Stimulated activated CD8-positive, alpha-beta memory T cell treated with anti-CD3 and anti-CD28 coated beads, Interleukin-15, amount 100 ng/mL, for 4 hours (primary cell): ENCODE measurements at places on chromosomes 1 and 21.

- DNase-seq, result no peak
Measured at GRCh38 chr21:34517491-34518245, 5.7 kb upstream of the KCNE1 start.

GRCh38 chr1:8284127-8284526 lies 33.8 kb upstream of the SLC45A1 start:
- DNase-seq, result no peak

GRCh38 chr1:36161641-36162531 lies 5.9 kb downstream of the MAP7D1 start:
- no peak for DNase-seq

DNA sequence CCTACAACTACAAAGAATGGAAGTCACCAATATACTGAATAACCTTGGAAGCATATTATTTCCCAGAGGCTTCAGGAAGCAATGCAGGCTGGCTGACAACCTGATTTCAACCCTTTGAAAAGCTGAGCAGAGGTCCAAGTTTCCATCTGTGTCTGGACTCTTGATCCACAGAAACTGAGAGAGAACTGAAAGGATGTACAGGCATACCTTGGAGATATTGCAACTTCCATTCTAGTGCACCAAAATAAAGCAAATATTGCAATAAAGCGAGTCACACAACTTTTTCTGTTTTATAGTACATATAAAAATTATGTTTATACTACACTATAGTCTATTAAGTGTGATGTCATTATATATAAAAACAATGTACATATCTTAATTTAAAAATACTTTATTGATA lies 85.3 kb downstream of the TYW3 start:
- no peak for DNase-seq

GRCh38 chr21:32114419-32115035 lies 164.3 kb downstream of the MIS18A start:
- DNase-seq, result no peak

DNA sequence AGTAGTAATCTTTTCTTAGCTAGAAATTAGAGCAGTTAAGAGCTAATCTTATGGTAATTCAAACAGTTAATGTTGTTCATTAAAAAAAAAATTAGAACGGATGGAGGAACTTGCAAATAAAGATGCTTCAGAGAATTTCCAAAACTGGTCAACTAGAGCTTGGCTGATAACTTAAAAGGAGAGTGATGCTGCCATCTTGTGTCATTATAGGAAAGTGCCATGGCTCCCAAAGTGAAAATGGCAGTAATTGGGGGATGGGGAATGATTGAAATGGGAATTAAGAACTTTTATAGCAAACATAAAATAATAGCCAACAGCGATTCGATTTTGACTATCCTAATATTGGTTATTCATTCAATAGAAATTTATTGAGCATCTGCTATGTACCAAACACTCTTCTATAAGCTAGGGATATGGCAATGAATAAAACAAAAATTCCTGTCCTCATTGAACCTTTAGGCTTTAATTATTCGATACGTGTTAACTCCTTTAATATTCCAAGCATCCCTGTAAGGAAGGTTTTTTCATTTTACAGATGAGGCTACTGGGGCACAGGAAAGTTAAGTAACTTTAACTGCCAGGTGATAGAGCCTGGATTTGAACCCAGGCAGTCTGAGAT lies 5.7 kb upstream of the PLPP3 start:
- DNase-seq, result no peak

DNA sequence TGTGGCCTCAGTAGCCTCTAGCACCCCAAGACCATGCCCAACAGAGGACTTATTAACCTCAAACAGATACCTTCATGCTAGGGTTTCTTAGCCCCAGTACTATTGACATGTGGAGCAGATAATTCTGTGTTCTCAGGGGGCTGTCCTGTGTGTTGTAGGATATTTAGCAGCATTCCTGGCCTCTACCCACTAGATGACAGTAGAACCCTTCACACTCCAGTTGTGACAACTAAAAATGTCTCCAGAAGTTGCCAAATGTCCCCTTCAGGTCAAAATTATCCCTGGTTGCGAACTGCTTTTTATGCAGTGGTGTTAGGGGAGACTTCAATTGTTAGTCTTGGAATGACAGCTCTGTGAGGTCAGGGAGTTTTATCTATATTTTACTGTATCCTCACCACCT lies 8.1 kb downstream of the KAZN start:
- DNase-seq, result no peak

DNA sequence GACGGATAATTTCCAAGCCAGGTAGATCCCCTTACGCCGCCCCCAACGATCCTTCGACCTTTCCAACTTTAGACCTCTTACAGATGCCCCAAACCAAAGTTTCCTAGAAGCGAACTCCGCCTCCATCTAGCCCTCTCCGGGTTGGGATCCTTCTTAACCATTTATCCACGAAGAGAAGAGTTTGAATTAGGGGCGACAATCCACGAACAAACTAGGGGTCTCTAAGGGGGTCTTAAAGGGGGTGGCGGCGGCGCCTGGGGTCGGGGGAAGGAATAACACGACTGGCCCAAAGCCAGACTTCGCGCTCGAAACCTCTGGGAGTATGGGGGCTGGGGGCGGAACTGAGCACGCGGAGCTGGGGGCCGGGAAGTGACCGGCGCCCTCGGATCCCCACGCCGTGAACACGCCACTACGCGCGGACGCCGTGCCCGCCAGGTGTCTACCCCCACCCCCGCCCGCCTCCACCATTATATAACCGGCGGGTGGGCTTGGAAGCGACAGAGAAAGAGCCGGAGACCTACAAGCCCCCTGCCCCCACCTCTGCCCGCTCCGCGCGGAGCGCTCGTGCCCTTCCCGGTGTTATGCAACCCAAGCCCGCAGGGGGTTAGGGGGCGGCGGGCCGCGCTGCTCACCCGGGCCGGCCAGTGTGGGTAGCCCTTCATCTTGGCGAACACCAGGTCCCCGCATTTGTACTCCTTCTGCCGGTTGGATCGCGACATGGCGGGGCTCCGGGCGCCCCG lies 594 bp downstream of the HDGF start:
- DNase-seq, result no peak

- DNase-seq, result no peak
Measured at GRCh38 chr1:52691821-52692220, 6.3 kb downstream of the COA7 start.

GRCh38 chr1:245118806-245119205 lies 36.0 kb upstream of the KIF26B start:
- no peak for DNase-seq

GRCh38 chr1:159699246-159699645 lies 15.1 kb downstream of the CRP start:
- DNase-seq, result no peak

GRCh38 chr1:17913326-17914115 lies 158.4 kb downstream of the ACTL8 start:
- no peak for DNase-seq

- DNase-seq, result no peak
Measured at GRCh38 chr1:64038119-64038518, 165.3 kb upstream of the UBE2U start.

DNA sequence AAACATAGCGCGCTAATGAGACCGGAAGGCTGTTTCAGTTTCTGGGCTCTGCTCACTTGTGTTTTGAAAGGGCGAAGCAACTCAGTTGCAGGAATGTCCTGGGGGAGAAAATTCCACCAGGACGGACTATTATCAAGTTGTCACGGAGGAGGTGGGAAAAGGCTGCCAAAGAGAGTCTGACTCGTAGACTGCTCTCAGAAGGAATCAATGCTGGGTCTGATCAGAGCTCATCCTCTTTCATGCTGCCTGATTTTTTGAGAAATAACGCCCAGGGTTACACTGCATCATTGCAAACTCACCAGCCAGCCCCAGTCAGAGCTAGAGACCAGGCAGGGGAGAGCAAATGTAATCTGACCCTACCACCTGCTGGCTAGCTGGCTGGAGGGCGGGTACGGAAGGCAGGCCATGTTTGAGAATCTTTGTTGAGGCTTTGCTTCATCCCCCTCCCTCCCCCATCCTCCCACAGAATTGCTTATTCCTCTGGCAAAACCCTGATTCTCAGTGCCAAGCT lies 36.4 kb upstream of the BCL9 start:
- DNase-seq, result no peak

GRCh38 chr21:27681038-27681437 lies 714.1 kb upstream of the ADAMTS5 start:
- DNase-seq, result no peak

GRCh38 chr1:63892632-63893395 lies 119.0 kb downstream of the ROR1 start:
- no peak for DNase-seq

DNA sequence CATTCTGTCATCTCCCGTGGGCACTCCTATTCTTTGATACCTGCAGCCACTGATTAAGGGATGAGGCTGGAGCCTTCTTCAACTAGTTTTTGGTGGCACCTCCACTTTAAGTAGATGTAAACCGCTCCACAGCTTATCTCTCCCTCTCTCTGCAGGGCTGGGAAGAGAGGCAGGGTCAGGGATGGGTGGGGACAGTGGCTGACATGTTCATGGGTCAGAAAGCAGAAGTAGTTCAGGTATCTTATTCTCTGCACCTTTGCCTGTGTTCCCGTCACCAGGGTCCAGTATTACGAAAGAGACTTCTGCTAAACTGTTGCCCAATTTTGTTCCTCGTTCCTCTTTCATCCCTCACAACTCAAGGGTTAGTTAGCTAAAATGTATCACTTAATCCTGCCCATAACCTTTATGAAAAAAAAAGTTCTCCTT lies 51.7 kb upstream of the EDEM3 start:
- DNase-seq, result no peak

- DNase-seq, result no peak
Measured at GRCh38 chr1:173482683-173483082, 5.5 kb downstream of the PRDX6 start.

GRCh38 chr21:43768868-43769167 lies 7.3 kb downstream of the CSTB start:
- DNase-seq, result no peak

DNA sequence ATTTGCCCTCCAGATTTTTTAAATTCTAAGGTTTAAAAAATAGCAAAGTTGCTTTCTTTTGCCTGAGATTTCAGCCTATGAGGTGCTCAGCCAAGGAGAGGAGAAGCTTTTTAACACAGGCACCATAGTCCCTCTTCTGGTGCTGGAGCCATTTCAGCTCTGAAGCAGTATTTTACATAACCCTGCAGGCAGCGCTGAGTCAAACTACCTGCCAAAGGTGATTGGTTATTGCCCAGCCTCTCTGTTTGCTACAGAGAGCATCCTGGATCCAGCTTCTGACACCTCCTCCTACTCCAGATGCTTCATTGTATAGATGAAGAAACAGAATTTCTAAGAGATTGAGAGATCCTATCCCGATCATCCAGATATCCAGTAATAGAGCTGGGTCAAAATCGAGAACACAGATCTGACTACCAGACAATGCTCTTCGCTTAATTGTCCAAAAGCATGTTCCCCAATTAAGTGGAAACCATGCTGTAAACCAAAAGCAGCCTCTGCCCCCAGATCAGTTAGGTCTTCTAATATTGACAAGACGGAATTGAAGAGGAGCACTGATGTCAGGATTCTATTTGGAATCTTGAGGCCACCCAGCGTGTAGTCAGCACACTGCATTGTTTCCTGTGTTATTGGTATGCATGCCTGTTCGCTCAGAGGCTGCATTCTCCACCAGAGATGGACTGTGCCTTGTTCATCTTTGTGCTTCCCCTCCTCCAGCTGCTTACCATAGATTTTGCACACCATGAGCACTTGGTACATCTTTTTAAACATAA lies 22.1 kb downstream of the RGS8 start:
- DNase-seq, result no peak

- DNase-seq, result no peak
Measured at GRCh38 chr21:14550135-14550534, 4.0 kb upstream of the SAMSN1 start.

DNA sequence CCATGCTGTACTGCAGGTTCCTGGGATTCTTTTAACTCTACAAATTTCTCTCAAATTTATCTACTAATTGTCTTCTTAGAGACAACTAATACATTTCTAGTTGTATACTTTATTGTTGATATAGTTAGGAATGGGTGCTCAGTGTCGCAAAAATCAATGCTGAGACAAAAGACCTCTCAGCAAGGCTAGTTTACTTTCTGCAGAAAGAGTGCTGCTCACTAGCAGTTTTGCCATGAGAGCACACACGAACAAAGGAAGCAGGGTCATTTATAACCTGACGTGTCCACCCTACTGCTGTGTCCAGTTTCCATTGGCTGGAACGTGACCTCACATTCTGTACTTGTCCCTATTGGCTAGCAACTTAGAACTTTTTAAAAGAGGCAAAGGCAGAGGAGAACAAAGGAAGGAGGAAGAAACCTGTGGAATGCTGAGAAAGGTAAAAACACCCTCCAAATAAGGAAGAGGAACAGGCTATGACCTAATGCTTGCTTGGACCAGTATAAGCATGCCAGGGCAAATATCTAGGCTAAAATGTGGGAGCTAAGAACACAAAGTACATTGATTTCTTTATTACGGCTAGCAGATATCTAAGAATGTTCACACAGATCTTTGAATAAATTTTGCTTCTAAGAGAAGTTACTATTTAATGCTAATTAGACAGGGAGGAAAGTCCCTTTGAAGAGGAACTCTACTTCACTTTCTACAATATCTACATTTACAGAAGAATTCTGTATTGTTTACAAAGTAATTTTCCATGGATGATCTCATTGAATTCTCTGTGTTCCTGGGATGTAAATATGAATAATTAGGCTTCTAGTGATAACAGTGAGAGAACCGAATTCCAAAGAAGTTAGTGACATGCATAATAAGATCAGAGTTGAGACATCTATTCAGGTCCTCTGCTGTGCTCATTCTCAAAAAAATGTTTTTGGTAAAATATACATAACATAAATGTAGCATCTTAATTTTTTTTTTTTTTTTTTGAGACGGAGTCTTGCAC lies 86.0 kb upstream of the MAP10 start:
- DNase-seq, result no peak

DNA sequence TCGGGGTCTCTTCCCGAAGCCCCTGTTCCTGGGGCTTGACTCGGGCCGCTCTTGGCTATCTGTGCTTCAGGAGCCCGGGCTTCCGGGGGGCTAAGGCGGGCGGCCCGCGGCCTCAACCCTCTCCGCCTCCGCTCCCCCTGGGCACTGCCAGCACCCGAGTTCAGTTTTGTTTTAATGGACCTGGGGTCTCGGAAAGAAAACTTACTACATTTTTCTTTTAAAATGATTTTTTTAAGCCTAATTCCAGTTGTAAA lies 158.7 kb downstream of the RUNX1 start:
- DNase-seq, result no peak

DNA sequence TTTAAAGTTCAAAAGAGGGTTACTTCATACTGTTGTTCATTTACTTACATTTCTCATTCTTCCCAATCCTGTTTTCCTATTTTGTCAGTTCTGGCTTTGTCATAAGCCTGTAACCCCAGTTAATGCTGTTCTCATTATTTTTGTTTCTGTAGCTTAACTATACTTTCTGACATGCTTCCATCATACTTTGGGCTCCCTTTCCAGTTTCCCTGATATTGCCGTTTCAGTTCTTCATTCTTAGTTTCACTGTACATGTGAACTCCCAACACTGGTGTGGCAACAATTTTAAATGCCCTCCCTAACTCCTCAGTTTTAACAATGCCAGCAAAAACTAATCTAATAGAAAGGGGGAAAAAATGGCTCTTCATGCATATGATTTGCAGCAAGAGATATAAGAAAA lies 456.7 kb downstream of the LMO4 start:
- DNase-seq, result no peak

DNA sequence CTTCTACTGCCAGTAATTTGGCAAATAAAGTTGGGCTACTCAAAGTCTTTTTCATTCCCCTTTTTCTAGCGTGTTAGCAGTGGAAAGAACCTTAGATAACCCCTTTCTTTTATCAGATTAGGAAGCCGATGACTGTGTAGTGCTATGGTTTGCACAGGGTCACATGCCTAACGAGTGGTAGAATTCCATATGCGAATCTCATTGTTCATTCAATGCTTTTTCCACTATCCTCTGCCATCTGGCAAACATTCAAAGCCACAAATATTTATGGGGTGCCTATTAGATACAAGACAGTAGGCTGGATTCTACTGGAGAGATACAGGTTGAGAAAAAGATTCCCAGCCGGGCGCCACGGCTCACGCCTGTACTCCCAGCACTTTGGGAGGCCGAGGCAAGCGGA lies 14.9 kb upstream of the IER5 start:
- no peak for DNase-seq
